ENCODE measurements at places on chromosomes 7 and 10.
A peak's percentile ranks its signal among the peaks of the same experiment; 100 is the strongest.

DNA sequence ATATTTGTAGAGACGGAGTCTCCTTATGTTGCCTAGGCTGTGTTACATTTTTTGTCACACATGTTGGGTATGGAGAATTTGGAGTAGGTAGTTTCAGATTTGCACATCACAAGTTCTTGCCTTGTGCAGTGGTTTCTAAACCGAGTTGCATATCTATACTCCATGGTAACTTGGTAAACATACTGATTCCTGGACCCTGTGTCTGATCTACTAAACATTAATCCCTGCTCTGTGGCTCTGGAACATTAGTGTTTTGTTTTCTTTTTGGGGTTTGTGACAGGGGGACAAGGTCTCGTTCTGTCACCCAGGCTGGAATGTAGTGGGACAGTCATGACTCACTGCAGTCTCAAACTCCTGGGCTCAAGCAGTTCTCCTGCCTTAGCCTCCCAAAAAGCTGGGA is 24.7 kb downstream of the AUTS2 start:
- DNase-seq = no peak

GRCh38 chr7:131306777-131307176 is 20.9 kb upstream of the MKLN1 start:
- DNase-seq = no peak

DNA sequence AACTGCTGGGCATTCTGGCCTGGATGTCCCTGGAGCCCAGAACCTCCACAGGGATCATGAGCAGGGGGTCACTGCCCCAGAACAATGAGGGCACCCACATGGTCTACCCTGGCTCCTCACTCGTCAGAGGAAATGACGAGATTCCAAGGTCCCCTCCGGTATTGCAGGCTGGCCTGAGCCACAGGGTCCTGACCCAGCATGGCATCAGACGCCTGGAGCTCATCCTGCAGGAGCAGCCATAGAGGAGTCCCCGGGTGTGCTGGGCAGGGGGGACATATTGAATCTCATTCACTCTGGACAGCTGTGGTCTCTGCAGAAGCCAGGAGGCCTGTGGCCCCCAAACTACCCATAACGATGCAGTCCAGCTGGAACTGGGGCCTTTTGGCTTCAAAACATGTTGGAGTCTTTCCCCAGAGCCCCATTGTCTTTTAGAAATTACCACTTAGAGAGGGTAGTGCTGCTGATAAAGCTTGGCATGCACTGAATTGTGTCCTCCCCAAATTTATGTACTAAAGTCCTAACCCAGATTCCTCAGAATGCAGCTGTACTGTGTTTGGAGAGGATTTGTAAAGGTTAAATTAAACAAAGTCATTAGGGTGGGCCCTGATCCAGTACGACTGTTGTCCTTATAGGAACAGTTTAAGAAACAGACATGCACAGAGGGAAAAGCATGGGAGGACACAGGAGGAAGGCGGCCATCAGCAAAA is 27.7 kb downstream of the ANXA8 start:
- DNase-seq = no peak

- DNase-seq = peak; percentile 85
Measured at GRCh38 chr7:85479918-85480643, 293.2 kb upstream of the SEMA3D start.

GRCh38 chr10:71717551-71717951 is 2.0 kb downstream of the C10orf105 start:
- no peak for DNase-seq

DNA sequence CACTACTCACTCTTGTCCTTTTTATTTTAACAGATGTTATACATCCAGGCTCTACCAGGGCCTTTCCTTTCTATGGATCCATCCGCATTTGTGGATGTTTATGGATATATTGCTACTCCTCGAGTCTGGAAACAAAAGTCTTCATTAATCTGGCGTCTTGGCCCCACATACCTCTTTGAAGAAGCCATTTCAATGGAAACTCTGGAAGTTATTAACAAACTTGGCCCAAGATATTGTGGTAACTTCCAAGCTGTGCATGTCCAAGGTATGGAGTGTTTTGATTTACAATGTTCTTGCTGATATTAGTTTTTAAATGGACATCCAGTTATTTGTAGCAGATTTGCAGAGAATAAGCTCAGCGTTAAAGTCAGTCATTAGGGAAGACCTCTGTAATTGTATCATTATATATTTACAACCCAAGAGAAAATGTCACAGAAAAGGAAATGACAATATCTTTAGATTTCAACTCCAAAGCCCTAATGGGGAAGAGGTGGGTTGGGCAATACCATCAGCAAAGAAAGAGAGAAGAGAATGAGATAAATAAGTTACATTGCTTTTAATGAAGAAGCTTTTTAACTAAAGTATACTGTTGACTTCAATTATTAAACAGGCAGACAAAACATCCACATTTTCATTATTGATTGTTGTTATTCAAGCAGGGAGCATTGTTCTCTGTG is 102.1 kb downstream of the WDFY4 start:
- no peak for DNase-seq

- DNase-seq = no peak
Measured at GRCh38 chr7:92824450-92824849, 11.9 kb downstream of the CDK6 start.

GRCh38 chr7:74015670-74016069 is 12.3 kb upstream of the ELN start:
- no peak for DNase-seq

- DNase-seq = no peak
Measured at GRCh38 chr10:100976906-100977305, 7.6 kb downstream of the SEMA4G start.

GRCh38 chr10:88245974-88246511 is 337.1 kb downstream of the RNLS start:
- peak; percentile 84 for DNase-seq

DNA sequence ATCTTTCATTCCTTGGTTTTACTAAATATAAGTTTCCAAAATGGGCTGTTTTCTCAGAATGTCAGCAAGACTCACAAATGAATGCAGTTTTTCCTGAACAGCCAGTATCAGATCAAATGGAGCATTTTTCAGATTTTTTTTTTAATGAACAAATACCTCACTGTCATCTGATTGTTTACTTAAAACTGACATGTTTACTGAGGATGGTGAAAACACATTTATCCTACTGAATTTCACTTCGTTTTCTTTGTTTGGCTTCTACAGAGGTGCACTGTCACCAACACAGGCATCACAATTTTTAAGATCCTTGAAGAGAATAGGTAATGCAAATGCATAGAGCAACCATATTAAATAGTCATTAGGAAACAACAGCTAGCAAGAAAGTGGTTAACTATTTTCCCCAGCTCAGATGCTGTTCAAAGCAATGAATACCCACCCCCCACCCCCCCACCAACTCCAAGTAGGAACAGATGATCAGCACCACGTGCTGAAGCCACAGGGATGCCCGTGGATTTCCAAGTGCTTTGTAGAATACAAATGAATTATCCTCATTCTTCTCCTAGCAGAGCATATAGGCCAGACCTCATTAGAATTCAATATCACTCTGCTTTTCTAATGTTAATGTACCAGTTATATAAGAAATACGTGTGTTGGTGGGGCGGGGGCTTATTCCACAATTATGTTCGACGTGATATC is 205.9 kb downstream of the SKAP2 start:
- DNase-seq = no peak

DNA sequence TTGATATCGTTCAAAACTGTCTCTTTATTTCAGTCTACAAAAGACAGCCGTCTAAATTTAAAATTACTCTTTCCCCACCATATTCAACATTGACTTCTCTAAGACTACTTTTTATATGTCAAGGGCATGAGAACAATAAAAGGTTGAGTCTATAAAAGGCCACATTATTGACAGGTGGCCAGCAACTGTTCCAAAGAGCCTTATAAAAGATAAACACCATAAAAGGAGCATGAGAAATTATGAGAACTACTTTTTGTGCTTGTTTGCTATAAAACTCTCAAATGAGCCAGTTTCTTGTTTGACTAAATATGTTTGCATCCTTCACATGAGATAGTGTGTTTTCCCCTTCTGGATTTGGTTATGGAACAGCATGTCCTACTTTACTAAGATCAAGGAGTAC is 189.2 kb downstream of the THSD7A start:
- no peak for DNase-seq

GRCh38 chr7:51613911-51614357 is 297.3 kb upstream of the COBL start:
- no peak for DNase-seq

DNA sequence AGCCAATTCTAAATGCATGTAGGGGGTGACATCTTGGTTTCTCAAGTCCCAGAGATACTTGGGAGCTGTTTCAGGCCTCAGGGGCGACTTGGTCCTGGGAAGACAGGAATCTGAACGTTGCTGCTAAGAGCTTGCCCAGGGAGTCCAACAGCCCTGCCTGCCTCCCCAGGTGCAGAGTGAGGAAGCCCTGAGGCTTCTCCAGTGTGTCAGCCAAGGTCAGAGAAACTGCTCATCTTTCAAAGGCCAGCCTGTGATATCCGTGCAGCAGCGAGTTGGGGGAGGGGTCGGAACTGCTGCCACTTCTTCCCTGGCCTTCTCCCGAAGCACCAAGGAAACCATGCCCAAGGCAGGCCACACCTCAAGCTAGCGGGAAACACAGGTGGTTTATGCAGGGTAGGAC is 9.7 kb downstream of the GDF2 start:
- no peak for DNase-seq

DNA sequence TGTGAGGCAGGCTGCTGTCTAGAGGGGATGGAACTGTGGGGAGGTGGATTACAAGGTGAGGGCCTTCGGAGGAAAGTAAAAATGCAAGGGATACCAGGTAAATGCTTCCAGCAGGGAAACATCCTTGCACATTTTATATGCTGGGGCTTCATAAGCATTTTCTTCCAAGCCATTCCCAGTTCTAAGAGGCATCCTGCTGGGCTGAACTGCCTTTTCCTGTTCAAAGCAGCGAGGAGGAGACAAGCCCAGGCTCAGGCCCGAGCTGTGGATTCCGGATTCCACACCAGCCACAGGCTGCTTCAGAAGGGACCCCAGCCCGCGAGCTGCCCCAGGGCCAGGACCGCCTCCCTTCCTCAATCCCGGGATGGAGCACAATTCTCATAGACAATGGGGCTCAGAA is 249.7 kb downstream of the TNS3 start:
- no peak for DNase-seq

DNA sequence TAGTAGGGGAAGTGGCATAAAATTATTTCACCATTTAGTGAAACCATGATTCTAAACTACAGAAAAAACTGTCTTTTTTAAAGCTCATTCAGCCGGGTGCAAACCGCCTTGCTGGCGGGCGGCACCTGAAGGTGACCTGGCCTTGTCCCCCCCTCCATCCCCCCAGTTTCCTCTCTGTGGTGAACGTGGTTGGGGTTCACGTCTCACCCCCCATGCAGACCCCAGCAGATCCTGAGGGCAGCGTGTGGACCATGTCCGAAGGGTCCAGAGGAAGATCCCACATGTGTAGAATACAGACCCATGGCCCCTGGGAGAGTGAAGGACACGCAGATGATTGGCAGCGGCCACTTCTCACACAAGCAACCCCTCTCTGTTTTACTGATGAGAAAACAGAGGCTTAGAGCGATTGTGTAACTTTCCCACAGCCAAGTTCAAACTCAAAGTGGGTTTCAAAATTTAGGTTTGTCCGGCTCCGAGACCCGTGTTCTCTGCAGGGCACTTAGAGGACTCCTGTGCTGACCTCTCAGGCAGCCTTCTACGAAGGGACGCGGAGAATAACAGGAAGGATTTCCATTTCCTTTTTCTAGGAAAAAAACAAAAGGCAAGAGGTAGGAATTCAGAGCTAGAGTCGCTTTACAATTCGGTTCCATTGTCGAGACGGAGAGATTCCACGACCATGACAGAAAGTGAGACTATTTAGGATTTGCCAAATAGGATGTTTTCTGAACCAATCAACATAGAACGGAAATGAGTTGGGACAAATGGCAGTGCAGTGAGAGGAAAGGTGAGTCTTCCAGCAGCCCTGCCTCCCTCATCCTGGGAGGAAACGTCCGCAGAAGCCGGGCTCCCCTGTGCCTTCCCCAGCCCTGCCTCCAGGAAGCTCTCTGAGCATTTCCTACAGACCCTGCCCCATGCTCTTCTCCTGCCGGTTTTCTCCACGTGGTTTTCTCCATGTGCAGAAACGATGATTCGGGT is 67.6 kb upstream of the PITRM1 start:
- no peak for DNase-seq

GRCh38 chr7:132519936-132520335 is 56.3 kb downstream of the PLXNA4 start:
- no peak for DNase-seq

DNA sequence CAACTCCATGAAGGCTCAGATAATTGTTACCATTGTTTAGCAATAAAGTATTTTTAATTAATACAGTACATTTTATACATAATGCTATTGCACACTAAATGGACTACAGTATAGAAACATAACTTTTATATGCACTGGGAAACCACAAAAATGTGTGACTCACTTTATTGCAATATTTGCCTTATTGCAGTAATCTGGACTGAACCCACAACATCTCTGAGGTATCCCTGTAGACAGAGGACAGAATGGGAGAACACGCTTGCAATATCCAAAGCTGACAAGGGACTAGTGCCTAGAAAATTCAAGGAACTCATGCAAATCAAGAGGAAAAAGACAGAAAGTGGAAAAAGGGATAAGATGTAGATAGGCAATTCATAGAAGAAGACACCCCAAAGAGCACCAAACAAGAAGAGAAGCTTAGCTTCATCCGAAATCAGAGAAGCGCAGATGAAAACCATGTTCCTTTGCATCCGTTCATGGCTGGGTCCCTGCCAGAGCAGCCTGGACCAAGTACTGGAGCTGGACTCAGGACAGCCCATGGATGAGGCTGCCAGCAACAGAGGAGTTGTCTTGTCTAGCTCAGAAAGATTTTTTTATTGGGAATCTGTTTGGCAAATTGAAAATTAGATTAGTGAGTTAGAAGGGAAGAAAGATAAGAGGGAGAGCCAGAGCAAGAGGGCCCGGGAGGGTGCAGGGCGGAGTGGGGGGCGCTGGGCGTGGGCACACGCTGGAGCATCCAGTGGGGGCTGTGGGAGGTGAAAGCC is 16.0 kb upstream of the GALNTL5 start:
- DNase-seq = peak; percentile 37

DNA sequence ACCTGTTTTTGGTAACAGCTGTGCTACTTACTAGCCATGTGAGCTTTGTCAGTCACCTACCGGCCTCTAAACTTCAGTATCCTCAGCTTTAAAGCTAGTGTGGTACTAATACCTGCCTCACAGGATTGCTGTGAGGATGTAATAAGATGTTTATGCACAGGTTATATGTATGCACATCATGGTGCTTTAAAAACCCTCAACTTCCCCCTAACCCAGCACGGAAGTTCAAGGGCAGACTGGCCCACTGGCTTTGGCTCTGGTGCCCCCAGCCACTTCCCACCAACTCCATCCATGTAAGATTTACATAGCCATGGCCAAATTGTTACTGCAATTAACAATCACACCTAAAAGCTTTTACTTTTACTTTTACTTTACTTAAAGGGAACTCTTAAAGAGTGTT is 676.0 kb upstream of the GALNT17 start:
- no peak for DNase-seq

- DNase-seq = peak; percentile 40
Measured at GRCh38 chr7:11548532-11548931, 283.5 kb downstream of the THSD7A start.

GRCh38 chr7:132518102-132518838 is 58.0 kb downstream of the PLXNA4 start:
- no peak for DNase-seq

All from foreskin fibroblast (primary cell).